Hematopoietic multipotent progenitor cell (in vitro differentiated cells): ENCODE measurements at places on chromosomes 3 and 15. TPM values are rescaled to one million over a fixed set of nuclear protein-coding genes. Genes with fewer than 3 reads are reported as not detected.

GRCh38 chr3:12308517-12308916 is 19.6 kb downstream of the PPARG start:
- DNase-seq = no peak

TERC gene
- 149 TPM for total RNA-seq

GRCh38 chr3:156664831-156665178 is 9.6 kb upstream of the TIPARP start:
- DNase-seq = no peak

PRR20G gene
- not detected for total RNA-seq

TM6SF1 gene
- total RNA-seq = 2.4 TPM

ZDHHC23 gene
- 11.0 TPM for total RNA-seq

MME gene
- total RNA-seq = 3.0 TPM

GRCh38 chr3:170425491-170426239 is 7.0 kb downstream of the CLDN11 start:
- no peak for DNase-seq
